ENCODE measurements at places on chromosomes 5 and 9.

GRCh38 chr9:88710449-88710848 is 175.5 kb downstream of the NXNL2 start:
- DNase-seq: no peak

GRCh38 chr9:108466304-108466703 is 389.5 kb downstream of the ACTL7B start:
- DNase-seq: no peak

DNA sequence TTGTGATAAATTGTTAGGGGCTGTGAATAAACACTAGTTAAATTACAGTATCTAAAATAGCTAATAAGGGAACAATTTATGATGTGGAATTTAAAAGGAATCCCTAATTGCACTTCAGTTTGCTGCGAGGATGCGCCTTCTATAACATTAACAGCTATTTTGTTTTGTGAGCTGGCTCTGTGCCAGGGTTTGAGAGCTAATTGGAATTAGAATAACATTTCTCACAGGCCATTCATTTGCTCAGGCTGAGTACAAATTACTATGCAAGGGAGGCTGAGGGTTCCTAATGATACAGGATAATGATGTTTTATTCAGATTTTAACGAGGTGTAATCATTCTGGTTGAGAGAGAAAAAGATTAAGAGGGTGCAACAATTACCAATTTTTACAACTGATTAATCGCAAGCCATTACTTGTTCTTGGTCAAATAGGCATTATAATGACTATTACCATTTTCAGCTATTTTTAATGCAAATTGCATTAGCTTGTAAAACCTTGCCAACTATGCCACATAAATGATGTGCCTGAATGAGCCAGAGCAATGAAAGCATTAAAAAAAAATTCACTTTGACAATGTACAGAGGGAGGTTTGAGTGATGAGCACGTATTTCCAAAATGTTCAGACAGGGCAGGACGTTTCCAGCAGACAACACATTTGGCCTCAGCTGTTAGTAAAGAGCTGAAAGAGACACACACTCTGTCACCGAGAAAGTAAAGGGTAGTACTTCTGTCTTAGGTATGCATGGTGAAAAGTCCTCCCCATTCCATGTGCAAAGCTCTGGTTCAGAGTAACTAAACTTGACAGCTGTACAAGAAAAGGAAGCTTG is 576.5 kb downstream of the TLE1 start:
- no peak for DNase-seq

GRCh38 chr5:10632110-10632761 is 68.4 kb downstream of the ANKRD33B start:
- DNase-seq: peak; percentile 20

- DNase-seq: no peak
These were observed 7.8 kb downstream of the DNAJB5 start for GRCh38 chr9:34997379-34997781.

GRCh38 chr9:4985386-4986266 is 554 bp downstream of the JAK2 start:
- DNase-seq: peak; percentile 47

DNA sequence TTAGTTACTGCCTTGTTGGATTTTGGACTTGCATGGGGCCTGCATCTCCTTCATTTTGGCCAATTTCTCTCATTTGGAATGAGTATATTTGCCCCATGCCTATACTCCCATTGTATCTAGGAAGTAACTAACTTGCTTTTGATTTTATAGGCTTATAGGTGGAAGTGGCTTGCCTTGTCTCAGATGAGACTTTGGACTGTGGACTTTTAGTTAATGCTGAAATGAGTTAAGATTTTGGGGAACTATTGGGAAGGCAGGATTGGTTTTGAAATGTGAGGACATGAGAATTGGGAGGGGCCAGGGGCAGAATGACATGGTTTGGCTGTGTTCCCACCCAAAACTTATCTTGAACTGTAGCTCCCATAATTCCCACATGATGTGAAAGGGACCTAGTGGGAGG is 42.5 kb upstream of the SMARCA2 start:
- DNase-seq: no peak
